Fibroblast of skin of right biceps (primary cell): ENCODE measurements at places on chromosomes 6 and 20.

- no peak for DNase-seq
These were observed 1026.6 kb downstream of the EYS start for GRCh38 chr6:64680446-64680845.

DNA sequence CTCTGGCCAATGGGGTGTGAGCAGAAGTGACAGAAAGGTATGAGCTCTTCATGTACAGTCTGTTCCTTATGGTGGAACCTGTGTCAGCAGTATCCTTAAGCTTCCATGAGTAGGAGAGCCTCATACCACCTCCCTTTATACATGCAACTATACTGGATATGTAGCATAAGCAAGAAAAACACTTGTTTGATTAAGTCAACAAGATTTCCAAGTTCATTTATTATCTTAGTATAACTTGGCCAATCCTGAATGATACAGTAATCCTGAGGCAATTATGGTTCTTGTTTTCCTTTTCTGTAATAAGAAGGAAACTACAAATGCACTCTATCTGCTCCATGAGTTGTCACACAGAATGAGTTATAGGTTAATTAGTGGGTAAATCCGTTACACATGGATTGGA lies 409.6 kb upstream of the ID4 start:
- DNase-seq, result no peak

- peak; percentile 15 for DNase-seq
These were observed 740 bp downstream of the NELFCD start for GRCh38 chr20:58981628-58982364.

DNA sequence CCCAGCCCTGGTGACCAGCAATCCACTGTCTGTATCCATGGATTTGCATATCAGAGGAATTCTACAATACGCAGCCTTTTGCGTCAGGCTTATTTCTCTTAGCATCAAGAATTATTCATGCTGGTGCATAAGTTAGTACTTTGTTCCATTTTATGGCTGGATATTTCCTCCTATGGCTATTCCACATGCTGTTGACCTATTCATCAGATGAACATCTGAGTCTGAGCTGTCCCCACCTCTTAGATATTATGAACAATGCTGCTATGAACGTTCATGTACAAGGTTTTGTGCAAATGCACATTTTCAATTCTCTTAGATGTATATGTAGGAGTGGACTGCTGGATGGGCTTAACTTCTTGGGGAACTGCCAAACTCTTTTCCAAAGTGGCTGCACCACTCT lies 79.0 kb upstream of the CST7 start:
- no peak for DNase-seq

- DNase-seq, result peak; percentile 20
These were observed 6.4 kb downstream of the NPEPL1 start for GRCh38 chr20:58698741-58699622.

DNA sequence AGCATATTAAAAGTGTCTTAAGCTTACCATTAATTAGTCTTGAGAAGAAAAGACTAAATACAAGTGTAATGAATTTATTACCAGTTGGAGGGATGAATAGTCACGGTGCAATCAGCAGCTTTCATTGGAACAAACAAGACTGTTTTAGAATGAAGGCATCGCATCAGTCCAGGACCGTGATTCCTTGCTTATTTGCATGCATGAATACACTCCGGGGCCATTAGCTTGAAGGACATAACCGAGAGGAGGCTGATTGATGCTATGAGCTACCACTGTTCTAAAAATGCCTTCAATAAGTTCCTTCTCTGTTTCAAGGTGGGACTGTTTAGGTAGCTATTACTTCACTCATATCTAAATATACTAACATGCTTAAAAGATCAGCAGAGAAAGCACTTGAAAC lies 17.9 kb downstream of the PROKR2 start:
- DNase-seq, result no peak

DNA sequence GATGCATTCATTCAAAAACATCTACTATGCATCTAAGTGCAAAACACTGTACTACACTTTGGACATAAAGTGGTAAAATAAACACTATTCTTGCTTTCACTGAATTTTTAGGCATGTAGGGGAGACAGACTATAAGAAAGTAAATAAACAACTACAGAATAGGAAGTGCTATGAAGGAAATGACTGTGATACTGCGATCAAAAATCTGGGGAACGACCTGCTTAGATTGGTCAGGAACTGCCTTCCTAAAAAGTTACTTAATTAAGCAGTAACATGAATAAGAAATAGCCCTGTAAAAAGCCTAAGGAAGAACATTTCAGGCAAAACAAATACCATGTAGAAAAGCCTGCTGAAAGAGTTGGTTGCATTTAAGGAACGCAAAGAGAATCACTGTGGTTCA lies 50.6 kb downstream of the HACE1 start:
- no peak for DNase-seq

GRCh38 chr6:35310265-35310831 lies 12.7 kb downstream of the DEF6 start:
- no peak for DNase-seq

- DNase-seq, result no peak
These were observed 444.1 kb downstream of the KHDRBS2 start for GRCh38 chr6:61841958-61842357.

- DNase-seq, result peak; percentile 40
These were observed 461.6 kb downstream of the ADGRB3 start for GRCh38 chr6:69096681-69097080.

GRCh38 chr20:6848992-6849391 lies 81.5 kb downstream of the BMP2 start:
- no peak for DNase-seq

DNA sequence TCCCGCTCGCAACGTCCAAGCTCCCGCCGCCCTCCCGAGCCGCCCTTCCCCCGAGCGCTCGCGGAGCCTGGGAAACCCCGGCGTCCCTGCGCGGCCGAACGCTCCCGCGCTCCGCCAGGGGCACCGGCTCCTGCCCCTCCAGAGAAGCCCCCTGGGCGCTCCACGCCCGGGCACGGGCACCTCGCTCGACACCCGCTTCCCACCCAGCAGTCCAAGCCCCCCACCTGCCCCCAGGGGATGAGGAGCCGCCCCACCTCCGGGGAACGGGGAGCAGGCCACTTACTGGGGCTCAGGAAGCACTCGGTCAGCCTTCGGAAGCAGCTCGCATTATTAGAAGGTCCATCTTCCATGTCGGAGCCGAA lies 1.4 kb downstream of the PDE10A start:
- DNase-seq, result no peak

DNA sequence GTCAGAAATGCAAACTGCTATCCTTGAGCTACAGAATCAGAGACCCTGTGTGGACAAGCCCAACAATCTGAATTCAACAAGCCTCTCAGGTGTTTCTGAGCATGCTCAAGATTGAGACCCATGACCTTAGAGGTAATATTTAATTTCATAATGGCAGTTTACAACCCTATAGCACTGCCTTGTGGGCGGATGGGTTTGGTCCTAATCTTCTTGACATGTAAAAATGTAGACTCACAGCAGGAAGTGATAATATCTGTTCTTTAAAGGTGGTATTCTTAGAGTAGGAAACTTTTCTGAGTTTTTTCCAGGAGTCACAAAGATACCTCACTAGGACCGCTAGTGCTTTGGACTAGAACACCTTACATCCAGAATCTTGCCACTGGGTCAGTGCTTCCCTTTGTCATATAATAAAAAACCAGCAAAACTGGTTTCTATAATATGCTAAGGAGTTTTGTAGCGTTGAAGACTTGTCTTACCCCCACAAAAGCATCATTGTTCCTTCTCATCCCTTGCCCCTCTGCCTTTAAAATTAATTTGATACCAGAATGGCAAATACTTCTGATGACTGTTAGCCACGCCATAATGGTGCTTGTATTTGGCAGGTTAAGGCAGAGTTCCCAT lies 52.6 kb downstream of the E2F3 start:
- DNase-seq, result no peak

DNA sequence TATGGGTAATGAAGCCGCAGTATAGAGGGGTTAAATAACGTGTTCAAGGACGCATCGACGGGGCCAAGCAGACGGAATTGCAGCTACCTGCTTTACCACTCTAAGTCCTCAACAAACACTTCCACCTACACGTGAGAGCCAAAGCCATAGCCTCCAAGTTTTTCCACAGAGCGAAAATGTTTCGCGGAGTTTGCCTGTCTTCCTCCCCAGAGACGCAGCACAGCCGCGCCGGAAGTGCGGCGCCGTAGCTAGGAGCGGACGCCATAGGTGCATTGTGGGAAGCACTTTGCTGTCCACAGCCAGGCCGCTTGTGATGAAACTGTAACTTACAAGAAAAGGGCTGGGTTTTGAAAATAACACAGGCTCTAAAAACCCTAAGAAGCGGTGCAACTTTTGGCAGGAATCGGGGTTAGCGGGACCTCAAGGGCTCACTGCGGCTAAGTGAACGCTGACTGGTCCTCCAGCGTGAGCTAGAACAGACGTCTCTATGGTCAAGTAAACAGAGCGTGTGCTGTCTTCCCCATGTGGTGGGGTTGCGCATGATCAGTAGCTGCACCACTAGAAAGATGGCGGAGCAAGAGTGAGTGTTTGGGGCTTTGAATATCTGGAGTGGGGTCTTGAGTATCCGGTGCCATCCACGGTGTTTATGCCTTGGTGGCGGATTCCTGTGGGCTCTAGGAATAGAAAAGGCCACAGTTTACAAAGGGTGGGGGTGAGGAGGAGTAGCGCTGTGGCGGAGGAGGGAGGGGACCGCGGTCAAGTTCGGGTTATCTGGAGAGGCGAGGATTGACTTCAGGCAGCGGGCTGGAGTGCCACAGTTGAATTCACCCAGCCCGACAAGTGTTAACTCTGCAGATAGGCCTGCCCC lies at the start of gene RPL7L1:
Gene RPL7L1 (plus strand): TSS at position 245 of the 868 bp plus-strand sequence. CDS start 295 bp downstream, at position 540.
- DNase-seq, result peak; percentile 89

GRCh38 chr6:10719296-10719963 lies 3.4 kb upstream of the TMEM14C start:
- DNase-seq, result peak; percentile 38

DNA sequence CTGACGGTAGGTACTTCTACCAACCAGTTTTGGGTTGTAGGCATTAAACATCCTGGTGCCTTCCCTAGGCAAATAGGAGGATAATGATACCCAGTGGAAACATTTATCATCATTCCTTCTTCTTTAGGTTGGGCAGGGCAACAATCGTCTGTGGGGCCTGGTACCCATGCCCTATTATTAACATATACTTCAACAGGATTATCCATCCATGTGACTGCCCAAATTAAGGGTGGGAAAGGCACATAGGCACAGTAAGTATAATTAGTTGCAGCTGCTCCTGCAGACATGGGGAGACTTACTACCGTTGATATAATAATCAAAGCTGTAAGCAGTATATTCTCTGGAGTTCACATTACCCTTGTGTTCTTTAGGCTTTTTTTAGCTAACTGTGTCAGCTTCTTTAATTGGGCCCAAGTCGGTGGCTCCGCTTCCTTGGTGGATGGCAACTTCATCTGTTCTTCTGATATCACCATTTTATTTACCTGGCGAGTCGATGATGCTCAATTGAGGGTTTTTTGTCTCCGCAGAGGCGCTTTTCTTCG lies 16.8 kb downstream of the RPL7L1 start:
- no peak for DNase-seq

DNA sequence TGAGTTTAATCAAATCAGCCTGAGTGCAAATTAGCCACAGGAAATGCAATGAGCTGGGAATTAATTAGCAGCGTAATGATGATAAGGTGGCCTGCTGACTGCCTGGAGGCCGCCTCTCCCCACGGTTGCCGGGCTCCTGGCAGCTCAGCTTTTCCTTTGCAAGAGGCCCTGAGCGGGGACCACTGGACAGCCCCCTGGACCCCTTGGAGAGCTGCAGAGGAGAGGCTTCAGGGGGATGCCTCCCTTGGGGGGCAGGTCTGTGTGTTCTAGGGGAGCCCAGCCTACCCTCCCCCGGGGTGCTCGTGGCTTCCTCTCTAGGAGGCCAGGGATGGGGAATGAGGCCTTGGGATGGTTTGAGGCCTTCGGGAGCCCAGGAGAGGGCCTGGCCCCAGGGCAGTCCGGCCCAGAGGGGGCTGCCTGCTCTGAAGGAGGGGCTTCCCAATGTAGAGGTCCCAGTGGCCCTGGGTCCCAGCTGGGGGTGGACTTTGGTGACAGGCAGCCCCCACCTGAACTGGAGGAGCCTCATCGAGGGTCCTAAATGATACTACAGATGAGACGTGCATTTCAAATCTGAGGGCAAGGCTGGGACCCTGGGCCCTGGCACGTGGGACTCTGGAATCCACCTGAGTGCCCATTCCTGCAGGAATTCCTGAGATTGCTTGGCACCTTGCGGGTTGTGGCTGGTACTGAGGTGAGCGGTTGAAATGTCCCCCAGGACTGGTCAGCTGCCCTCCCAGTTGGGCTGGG lies 66.4 kb upstream of the BHLHE23 start:
- no peak for DNase-seq

- DNase-seq, result no peak
These were observed 73.2 kb downstream of the SMOC2 start for GRCh38 chr6:168514216-168514615.

DNA sequence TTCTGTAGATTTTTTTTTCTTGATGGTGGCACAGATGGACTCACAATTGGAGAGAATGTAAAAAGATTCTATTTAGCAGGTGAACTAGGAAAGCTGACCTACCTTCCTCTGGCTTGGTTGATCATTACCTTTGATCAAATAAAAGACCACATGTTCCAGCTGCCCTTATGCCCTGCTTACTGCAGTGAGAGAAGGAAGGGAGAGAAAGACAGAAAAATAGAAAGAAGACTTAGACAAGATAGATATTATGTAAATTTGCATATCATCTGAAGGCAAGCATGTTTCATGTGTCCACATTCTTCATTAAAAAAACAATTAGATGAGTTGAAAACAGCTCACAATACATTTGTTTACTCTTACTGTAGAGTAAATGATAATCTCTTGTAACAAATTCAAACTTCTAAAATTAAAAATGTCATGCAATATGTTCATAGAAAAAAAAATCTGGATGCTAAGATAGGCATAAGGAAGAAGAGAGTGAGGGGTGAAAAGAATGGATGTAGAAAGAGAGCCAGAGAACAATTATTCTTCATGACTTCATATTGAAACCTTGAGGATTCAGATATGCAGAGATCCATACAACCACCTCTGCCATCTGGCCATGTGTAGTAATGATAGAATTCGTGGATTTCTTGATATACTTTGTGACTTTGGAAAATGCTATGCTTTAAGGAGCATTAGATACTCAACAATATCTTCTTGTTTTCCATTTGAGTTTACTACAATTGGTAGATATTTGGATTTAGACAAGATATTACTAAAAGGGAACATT lies 71.7 kb downstream of the RFX6 start:
- no peak for DNase-seq

DNA sequence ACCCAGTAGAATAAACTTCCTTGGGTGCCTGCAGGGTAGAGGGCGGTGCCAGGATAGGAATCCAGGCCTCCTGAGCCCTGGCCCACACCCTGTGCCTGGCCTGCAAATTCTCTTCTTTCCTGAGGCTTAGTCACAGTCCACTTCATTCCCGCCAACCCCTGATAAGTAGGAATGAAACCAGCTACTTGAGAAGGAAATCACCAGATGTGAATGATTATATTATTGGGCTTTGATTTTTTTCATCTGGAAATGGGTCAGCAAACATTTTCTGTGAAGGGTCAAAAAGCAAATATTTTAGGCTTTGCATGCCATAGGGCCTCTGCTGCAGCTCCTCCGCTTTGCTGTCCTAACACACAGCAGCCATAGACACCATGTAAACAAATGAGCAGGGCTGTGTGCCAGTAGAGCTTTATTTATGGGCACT lies 50.2 kb downstream of the STK35 start:
- peak; percentile 50 for DNase-seq

- DNase-seq, result no peak
These were observed 162.2 kb downstream of the LY86 start for GRCh38 chr6:6750594-6751265.
